ENCODE measurements at places on chromosomes 2 and 18.

- no peak for DNase-seq
Measured at GRCh38 chr2:74564222-74564621, 9.7 kb downstream of the DOK1 start.

DNA sequence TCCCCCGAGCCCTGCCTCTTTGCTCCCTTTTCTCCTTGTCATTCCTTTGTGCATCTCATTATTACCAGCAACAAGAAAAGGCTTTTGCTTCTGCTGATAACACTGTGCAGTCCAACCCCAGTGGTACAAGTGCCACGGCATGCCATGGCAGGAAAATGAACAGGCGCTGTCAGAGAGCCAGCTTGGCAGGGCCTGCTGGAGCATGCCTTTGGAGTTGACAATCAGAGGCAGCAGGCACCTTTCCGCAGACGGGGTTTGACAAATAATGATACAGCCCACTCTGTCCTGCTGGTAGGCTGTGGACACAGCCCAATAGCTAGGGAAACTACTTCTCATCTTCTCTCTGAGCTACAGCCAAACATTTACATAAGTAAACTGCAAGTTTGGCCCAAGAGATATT lies 243.9 kb upstream of the LRRTM1 start:
- no peak for DNase-seq

- no peak for DNase-seq
Measured at GRCh38 chr2:113850687-113851086, 39.2 kb upstream of the ACTR3 start.

GRCh38 chr2:20294231-20294630 lies 56.4 kb downstream of the PUM2 start:
- DNase-seq: no peak

DNA sequence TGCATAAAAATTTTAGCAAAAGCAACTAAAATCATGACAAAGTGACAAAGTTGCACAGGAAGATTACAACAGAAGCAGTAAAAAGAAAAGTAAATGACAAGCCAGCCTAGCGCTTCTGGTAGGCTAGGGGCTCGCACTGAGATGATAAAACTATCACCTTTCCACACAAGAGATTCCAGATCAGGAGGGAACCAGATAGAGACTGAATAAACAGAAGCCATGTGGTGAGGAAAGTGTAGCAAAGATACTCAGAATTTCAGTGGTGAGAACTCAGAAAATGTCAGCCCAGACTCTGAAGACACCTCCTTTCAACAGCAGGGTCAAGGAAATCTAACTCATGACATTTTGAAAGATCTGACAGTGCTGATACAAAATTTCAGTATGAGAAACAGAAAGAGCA lies 77.4 kb upstream of the DNAJC10 start:
- no peak for DNase-seq

GRCh38 chr2:191298306-191298705 lies 53.1 kb downstream of the MYO1B start:
- no peak for DNase-seq
